Thoracic aorta (tissue), 2 donors: ENCODE measurements at places on chromosomes 11 and 22. TPM values are rescaled to one million over a fixed set of nuclear protein-coding genes. Genes with fewer than 3 reads are reported as not detected.

Gene KDM4E
- total RNA-seq, result not detected

Gene HIRA
- total RNA-seq, result 25.7 TPM

Gene ABCG4
- 1.6 TPM for total RNA-seq

Gene VSIG10L2
- not detected for total RNA-seq

GRCh38 chr22:20466659-20467379 lies 28.8 kb downstream of the KLHL22 start:
- no peak overlapping the region for H3K27ac ChIP-seq
- peaks cover 5% of the 10 kb centered on the region for H3K4me1 ChIP-seq
- no peak for DNase-seq
- peaks cover 33% of the 10 kb centered on the region for H3K36me3 ChIP-seq

GRCh38 chr22:21951931-21952465 lies 650 bp downstream of the PPM1F start:
- no peaks in the 10 kb centered on the region for H3K36me3 ChIP-seq
- DNase-seq, result no peak
- no peak overlapping the region for H3K27ac ChIP-seq
- peak overlapping the region; percentile 85 for H3K4me3 ChIP-seq
- H3K4me1 ChIP-seq, result peaks cover 22% of the 10 kb centered on the region

DNA sequence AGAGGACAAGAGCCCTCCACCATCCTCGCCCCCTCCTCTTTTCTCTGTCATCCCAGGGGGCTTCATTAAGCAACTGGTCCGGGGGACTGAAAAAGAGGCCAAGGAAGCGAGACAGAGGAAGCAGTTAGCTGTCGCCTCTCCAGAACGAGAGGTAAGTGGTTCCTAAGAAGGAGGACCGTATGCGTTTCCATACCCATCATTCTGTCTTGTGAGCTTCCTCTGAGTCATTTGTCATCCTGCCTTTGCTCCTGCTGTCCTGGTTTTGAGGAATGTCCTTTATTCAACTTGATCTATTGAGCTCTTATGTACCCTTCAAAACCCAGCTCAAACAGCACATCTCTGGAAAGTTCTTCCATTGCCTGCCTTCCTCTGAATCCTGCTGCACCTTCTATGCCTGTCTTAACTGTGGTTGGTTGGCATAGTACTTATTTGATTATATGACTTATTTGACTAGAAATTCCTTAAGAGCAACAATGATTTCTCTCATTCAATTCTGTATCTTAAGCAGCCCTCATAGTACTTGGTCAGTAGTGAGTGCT lies 21.3 kb downstream of the MYO18B start:
- peaks cover 39% of the 10 kb centered on the region for H3K36me3 ChIP-seq
- no peak overlapping the region for H3K27ac ChIP-seq
- H3K27me3 ChIP-seq, result no peaks in the 10 kb centered on the region
- no peak for DNase-seq
- H3K4me1 ChIP-seq, result peaks cover 9% of the 10 kb centered on the region

- H3K4me3 ChIP-seq, result no peak overlapping the region
- H3K36me3 ChIP-seq, result peaks cover 22% of the 10 kb centered on the region
- H3K4me1 ChIP-seq, result peaks cover 2% of the 10 kb centered on the region
- no peak for DNase-seq
- no peaks in the 10 kb centered on the region for H3K27me3 ChIP-seq
Observed at GRCh38 chr22:20123366-20124082, 6.5 kb upstream of the TRMT2A start.

DNA sequence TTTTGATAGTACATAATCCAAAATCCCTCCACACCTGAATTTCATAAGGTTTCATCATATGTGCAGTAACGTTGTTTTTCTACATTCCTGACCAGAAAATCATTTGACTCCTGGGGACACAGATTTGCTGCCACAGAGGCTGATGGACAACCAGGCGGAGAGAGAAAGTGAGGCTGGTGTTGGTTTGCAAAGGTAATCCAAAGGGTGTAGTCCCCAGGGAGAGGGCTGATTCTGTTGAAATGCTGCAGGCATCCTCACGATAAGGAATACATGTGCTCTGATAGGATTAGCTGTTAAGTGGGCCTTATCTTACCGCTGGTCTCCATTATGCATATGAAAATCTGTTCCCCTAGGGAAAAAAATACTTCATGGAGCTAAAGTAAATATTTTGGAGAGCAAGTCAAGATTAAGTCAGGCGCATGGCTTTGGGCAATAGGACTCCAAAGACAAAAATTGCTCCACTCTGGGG lies 8.1 kb downstream of the APOL6 start:
- H3K27ac ChIP-seq, result no peak overlapping the region
- no peaks in the 10 kb centered on the region for H3K4me1 ChIP-seq
- no peak for DNase-seq

- peak overlapping the region; percentile 71 for H3K27ac ChIP-seq
- H3K4me1 ChIP-seq, result peaks cover 60% of the 10 kb centered on the region
- DNase-seq, result no peak
Observed at GRCh38 chr11:78192911-78193351, 4.2 kb downstream of the USP35 start.

DNA sequence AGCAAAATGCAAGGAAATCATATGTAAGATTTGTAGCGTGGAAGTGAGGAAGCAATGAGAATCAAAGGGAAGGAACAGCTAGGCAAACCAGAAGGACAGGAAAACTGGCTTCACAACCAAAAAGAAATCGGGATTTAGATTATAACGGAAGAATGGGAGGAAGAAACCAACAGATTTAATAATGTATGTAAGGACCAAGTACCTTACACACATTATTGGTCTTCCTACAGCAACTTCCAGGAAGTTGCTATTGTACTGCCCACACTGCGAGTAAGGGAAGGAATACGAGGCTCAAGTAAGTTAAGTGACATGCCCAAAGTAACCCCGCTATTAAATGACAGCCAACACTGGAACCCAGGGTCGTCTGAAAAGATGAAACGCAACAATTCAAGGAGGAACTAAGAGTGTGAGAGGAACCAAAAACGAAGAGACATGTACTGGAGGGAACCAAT lies 473 bp downstream of the TXN2 start:
- H3K4me3 ChIP-seq, result peak overlapping the region; percentile 91
- peak overlapping the region; percentile 96 for H3K27ac ChIP-seq
- H3K36me3 ChIP-seq, result peaks cover 17% of the 10 kb centered on the region
- no peaks in the 10 kb centered on the region for H3K27me3 ChIP-seq
- no peak for DNase-seq
